ENCODE measurements at places on chromosomes 11 and 22.

DNA sequence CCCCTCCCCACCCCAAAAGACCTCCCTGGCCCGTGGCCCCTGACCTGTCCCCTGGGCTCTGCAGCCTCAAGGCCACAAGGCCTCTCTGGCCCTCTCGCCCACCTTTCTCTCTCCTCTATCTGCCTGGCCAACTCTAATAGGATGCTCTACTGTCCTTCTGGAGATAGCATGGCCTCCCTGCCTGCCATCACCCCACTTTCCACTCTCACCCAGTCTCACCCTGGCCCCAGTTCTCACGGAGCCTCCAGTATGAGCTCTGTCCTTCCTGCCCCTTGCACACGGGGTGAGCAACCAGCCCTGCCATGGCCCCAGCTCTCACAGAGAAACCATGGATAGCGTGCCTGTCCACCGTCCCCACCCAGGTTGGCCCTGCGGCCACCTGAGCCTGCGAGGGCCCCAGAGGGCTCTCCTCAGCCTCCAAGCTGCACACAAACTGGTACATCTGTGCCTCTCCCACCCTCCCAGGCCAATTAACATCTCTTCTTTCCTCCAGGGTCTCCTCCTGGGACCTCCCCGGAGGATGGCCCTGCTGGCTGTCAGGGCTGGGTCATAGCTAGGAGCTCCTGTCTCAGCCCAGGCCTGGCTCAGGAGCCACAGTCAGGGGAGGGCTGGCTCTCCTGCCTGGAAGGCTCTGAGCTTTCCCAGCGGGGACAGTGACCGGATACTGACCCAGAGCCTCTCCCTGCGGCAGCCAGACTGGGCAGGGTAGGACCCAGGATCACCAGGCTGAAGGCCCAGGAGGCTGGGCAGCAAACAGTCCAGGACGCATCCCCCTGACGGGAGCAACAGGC, 22.3 kb downstream of the RTN4R start:
- DNase-seq = no peak

DNA sequence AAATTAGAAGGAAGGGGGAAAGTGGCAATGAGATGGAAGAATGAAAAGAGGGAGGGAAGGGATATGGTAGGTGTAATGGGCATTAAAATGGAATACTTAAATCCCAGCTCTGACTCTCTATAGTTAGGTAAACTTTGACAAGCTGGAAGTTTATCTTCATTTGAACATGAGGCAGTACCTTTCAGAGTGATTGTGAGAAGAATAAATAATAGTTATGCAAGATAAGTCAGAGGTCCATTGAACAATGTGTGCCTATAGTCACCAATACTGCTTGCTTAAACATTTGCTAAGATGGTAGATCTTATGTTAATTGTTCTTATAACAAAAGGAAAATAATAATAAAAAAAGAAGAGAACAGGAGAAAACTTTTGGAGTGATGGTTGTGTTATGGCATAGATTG, 545.8 kb upstream of the CCDC90B start:
- DNase-seq = no peak

DNA sequence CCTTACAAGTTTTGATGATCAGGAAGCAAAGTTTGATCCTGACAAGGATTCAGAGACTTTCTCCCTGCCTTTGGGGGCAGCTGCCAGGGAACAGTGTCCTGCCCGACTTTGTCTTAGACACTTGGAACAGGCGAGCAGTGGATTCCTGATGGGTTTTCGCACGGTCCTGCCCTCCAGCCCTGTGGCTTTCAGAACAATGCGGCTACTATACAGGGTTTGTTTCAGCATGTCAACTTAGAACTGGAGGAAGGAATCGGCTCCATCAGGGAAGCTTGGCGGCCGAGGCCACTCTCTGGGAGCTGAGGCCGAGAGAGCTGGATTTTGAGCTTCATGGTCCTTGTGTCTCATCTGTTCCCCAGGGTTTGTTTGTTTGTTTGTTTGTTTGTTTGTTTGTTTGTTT, 11.5 kb downstream of the ANO1 start:
- DNase-seq = no peak

- no peak for DNase-seq
These were observed 194.6 kb upstream of the CCDC90B start for GRCh38 chr11:83480811-83481210.

DNA sequence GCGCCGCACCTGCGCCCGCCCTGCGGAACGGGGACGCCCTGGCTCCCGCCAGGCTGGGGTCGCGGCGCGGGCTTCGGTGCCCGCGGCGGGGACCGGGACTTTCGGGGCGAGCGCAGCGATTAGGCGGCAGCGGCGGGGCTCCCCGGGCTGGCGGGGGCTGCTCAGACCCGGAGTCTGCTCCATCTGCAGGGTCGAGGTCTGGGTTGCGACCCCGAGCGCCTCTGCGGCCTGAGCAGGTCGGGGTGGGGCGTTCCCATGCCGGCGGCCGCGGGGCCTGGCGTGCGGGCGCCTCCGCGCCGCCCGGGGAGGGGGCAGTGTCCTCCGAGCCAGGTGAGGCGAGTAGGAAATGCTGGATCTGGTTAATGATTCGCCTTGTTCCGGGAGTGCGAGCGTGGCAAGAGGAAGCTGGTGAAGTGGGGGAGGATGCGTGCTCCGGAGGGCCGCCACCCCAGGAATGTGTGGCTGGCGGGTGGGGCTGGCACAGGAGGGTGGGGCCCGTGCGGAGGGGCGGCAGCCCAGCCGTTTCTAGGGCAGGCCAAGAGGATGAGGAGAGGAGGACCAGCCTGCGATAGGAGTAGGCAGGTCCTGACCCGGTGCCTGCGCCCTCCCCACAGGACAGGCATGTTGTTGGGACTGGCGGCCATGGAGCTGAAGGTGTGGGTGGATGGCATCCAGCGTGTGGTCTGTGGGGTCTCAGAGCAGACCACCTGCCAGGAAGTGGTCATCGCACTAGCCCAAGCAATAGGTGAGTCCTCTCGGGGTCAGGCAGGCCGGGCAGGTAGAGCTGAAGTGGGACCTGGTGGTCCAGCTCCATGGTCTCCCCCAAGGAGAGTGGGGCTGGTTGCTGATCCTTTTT, 606 bp downstream of the RASSF7 start:
- DNase-seq = no peak

DNA sequence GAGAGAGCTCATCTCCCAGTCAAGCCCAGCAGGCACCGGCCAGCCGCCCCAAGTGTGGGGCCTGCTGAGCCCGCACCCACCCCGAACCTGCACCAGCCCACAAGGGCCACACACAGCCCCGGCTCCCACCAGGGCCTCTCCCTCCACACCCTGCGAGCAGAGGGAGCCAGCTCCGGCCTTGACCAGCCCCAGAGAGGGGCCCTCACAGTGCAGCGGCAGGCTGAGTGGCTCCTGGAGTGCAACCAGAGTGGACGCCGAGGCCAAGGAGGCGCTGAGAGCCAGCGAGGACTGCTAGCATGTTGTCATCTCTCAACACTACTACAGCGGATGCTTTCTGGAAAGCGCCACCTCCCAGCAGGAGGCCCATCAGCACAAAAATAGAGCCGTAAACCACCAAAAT, 10.9 kb downstream of the DEFB108B start:
- no peak for DNase-seq

GRCh38 chr11:66723693-66724092, 5.3 kb downstream of the SPTBN2 start:
- DNase-seq = no peak

DNA sequence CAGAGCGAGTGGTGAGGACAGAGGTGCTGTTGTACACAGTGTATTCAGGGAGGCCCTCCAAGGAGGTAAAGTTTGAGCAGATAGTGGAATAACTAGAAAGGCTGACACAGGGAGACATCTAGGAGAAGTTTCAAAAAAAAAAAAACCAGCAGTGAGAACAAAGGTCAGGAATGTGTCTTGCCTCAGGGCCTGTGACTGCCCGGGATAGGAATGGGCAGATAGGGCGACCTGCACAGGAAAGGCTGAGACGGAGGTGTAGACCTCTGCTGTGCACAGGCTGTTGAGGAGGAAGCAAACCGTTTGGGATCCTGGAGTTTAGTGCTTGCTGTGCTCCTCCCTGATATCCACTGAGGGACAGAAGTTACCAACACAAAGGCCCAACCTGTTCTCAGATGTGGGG, 406.5 kb upstream of the B3GAT1 start:
- no peak for DNase-seq

- no peak for DNase-seq
These were observed 612 bp downstream of the XBP1 start for GRCh38 chr22:28799606-28800307.
